NCI-H774 (cell line): ENCODE measurements at places on chromosomes 2 and 18.

DNA sequence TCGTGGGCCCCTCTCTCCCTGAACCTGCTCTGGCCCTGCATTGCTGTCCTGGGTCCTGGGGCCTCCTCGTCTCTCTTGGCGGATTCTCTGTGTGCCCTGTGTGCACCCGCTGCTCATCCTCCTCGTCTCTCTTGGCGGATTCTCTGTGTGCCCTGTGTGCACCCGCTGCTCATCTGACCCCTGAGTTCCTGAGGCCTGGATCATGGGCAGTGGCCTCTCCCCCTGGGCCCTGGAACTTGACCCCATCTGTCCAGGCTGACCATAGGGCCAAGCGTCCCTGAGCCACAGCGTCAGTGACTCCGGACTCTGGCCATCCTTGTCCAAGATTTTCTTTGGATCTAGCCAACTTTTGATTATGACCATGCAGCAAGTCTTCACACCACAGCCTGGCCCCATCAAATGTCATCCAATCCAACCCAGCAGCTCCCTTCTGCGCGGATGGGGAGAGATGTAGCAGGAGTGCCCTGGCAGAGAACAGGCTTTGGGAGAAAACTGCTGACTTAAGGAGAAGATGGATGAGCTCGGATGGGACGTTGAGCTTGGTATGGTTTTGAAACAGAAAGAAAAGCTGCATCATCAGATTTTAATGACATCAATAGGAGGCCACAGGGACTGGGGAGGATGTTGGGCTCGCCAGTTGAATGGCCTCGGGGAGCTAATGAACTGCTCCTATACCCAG, 455.1 kb upstream of the HS6ST1 start:
- DNase-seq, result no peak

DNA sequence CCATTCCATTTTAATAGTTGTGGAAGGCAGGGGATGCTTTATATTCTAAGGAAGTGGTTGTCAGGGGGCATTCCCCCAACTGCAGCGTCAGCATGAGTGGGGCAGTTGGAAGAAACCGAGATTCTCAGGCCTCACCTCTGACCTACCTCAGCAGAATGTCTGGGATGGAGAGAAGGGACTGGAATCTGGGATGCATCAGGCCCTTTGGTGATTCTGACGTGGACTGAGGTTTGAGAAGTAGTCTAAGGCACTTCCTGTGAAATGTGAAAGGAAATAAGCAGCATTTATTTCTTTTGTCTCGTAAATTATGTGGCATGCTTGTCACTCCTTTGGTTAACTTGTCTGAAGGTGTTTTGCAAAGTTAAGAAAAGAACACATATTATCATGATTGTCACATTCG, 540.7 kb upstream of the NETO1 start:
- no peak for DNase-seq

DNA sequence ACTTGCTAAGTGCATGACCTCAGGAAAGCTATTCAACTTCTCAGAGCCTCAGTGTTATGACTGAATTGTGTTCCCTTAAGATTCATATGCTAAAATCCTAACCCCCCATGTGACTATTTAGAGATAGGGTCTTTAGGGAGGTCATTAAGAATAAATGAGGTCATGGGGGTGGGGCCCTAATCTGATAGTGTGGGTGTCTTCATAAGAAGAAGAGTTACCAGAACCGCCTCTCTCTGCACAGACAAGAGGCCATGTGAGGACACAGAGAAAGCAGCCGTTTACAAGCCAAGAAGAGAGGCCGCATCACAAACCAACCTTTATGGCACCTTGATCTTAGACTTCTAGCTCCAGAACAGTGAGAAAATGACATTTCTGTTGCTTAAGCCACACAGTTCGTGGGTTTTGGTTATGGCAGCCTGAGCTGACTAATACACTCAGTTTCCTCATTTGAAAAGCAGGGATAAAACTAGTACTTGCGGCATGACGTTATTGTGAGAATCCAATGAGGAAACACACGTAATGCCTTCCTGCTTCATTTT, 9.9 kb downstream of the SH2D6 start:
- DNase-seq, result no peak

DNA sequence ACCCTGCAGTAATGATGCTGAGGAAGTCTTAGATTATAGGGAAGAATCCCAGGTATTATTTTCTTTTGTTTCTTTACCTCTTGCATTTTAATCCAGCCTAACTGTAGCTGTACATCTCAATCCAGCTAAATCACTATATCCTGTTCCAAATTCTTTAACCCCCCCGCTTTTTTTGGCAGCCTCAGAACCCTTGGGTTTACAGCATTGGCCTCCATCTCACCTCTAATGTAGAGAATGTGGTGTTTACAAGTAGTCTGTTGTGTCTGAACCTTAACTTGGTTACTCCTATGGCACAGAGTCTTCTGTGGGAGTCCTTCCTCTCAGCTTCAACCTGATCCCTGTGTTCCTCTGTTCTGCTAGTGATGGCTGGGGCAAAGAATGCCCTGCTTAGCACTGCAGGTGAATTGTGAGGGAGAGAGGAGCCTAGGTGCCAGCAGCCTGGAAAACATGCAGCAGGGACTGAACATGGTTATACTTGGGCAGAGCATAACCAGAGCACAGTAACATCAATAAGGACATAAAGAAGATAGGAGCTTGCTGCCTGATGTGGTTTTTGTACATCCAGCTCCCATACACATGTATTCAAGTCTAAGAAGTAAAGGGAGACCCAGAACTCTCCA, 130.2 kb downstream of the FAM124B start:
- no peak for DNase-seq

DNA sequence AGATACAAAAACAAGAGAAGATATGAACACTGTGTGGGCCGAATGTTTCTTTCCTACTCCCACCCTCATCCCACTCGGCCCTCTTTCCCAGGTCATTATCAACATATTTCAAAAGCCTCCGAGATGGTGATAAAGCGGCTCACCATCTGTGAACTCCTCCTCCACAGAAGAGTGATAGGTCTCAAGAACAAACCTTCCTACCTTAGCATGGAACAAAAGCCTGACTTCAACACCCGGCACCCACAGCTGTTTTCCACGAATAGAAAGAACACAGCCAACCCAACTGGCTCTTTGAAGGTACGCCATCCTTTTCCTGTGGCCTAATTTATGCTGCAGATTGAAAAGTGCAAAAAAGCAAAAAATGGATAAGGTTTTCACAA, 28.8 kb downstream of the BCL2 start:
- DNase-seq, result no peak

DNA sequence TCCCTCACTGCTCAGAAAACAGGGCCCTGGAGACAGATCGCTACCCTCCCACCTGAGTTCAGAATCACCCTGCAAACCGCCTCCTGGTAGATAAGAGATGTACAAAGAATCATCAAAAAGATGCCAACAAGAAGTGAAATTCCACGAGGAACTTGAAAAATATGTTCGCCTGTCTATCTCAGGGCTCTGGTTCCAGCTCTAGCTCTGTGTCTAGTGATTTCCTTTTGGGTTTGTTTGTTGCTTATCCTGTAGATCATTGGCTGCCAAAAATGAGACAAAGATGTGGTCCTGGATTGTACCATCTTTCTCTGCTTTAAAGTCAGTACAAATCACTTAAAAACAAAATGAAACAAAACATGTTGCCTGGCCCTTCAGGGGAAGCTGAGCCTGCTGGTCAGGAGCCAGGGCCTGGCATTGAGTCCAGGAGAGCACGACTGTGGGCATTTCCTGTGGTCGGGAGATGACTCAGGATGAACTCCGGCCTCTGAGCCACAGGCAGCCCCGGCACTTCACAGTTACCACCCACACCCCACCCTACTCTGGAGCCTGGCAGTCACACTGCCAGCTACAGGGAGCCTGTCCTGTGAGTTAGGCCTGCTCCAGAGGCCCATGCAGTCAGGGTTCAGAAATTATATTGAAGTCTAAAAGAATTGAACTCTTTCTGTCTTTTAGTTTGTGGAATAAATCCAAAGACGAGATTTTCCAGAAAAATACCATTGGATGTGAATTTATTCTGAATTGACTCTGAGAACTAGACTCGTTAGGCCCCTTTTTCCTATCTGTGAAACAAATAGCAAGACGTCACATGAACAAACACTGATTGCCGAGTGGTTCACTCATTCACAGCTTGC, 8.0 kb upstream of the ITGB6 start:
- no peak for DNase-seq
